ENCODE measurements at places on chromosomes 6 and 20.
A peak's percentile ranks its signal among the peaks of the same experiment; 100 is the strongest.

GRCh38 chr6:90466154-90466940, 120.5 kb downstream of the MAP3K7 start:
- no peak for DNase-seq

DNA sequence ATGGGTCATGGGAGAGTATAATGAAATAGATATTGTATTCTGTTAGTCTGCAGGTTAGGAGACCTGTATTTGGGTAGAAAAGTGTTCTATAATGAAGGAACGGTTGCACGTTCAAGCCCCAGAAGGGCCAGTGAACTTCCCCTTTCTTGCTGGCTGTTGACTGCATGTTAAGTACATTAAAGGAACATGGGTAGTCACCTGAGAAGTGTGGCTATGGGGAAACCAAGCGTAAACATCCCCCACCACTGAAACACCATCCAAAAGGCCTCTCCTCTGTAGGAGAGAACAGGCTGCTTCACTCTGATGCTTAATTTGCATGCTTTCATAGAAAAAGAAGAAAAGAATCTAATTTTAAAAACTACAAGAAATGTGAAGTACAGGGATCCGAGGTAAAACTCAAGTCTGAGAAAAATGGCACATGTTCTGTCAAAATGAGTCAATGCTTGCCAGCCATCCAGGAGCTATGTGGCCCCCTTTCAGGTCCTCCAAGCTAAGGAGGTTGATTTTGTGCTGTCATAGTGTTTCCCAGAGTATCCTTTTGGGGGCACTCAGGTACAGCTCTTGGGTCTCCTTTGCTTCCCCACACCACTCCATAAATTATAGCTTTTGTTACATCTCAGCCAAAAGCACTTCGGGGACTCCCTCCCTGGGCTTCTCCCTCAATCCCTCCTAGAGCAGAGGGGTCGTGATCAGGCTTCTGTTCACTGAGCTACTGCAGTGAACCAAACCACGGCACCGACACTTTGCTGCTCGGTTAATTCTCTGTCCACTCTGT, 283.7 kb upstream of the AGPAT4 start:
- DNase-seq = no peak

DNA sequence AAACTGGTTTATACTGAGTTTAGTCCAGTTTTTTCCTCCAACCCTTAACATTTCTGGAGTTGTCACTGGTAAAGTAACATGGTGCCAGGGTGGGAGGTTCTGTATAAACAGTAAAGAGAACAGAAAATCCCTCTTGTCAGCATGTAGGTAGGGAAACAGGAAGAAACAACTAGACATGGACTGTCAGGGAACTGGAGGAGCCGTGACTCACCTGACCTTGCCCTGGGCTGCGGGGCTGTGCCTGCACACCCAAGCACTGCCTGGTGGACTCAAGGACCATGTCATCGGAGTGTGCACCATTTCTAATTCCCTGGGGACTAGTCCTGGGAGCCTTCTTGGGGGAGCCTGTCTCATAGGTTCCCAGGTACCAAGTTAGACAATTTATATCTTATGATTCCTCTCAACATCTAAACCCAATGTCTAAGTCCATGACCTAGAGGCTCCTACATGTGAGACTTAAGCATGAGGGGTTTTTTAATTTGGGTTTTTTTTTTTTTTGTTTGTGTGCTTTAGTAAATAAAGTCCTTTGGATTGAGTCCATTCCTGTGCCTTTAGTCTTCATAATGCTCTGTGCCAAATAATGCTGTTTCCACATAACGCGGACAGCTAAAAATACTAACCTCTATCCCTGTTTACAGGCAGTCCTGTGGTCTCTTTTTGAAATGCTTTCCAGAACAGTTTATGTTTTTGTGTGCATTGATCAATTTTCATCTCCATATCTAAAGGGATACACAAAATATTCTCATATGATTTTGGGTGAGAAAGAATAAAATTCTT, 136.9 kb upstream of the SUPT3H start:
- DNase-seq = no peak

DNA sequence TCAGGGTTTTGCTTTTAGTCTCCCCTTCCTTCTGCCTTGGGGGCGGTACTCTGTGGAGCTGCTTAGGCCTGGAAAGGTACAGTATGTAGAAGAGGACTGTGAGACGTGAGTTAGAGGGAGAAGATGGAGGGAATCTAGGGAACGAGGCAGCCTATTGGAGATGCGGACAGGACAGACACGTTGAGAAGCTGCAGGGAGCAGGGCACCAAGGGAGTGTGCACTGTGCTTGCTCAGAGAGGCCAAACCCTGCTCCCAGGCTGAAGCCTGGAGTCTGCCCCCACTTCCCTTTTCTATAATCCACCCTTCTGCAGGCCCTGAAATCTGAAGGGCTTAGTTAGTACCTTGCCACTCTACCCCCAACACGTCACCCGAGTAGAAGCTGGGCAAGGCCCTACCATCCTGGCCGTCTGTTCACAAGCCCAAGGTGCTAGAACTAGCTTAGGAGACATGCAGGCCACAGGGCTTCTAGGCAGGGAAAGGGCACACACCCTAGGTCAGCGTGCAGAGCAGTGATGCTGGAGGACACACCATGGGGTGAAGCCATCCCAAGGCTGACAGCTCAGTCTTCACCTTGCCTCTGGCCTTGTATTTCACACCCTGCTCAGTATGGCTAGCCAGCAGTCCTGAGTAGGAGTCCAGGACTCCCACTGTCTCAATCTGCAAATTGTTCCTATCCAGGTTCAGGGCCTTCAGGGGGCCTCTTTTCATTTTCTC, 6.9 kb downstream of the TP53INP2 start:
- no peak for DNase-seq

GRCh38 chr6:69390125-69390524, 406.7 kb downstream of the LMBRD1 start:
- DNase-seq = no peak

DNA sequence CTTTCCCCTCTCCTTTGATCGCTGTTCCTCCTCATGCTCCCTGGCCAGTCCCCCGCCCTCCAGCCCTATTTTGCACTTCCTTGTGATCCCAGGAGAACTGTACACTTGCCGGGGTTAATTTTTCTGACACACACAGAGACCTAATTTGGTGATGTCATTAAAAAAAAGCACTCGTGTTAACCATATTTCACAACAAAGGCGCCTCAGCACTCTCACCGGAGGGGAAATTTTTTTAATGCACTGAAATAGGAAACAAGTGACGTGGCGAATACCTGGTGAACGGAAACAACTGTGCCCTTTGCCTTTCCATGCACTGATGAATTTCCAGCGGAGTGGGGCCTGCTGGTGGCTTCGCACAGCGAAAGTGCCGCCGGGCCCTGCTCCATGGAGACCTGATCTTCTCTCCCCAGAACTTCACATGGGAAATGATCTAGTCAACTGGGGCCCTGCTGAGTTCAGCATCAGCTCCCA, 53.9 kb upstream of the TAGAP start:
- no peak for DNase-seq

DNA sequence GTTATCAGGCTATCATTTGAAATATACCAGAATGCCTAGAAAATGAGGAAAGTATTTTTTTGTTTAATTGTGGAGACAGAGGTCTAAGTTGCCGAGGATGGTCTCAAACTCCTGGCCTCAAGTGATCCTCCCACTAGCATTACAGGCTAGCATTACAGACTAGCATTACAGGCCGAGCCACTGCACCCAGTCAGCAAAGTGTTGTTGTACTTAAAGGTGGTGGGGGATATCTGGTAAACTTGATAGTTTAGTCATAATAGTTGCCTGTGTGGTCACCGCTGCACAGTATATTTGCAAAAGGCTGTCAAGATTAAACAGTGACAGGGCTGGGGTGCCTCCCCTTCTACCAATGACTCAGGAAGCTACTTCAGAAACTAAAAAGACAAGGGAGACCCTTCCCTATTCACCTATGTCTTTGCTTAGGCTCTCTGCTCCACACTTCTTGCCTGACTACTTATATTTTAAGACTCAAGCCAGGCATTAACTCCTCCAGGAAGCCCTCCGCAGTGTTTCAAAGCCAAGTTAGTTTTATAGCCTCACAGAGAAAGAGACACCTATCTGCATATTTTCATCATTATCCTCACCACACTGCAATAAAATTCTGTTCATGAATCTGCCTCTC, 3.1 kb upstream of the AKIRIN2 start:
- DNase-seq = no peak

- DNase-seq = no peak
Measured at GRCh38 chr20:23251779-23252178, 98.8 kb upstream of the NXT1 start.

DNA sequence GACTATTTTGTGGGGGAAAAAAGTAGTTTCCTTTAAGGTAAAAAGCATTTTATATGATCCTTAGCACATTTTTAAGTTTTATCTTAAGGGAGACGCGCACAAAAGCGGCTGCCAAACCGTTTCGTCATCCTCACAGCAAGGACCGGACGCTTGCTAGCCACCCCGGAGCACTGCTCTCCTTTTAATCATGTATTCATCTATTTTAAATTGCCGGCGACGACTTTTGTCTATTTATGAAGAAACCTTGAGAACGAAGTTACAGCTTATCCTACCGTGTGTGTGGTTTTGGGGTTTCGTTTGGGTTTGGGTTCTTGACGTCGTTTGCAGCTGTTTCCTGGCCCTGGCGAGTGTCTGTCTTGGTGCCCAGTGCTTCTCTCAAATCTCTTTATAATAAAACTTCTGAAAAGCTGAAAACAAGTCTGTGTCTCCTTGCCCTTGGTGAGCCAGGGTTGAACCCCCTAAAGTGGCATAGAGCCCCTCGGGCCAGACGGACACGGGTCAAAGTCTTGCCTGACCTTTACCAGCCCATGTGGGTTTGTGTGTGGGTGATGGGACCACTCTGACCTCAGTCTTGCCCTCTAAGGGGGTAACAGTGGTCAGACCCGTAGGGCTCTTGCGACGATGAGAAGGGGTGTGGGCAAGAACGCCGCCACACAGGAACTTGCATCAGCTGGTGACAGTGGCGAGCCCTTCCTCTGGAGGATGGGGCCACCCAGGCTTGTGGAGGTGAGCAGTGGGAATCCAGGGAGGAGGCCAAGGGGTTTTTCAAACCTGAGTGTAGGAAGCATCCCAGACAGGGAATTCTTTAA, 117.6 kb downstream of the JPH2 start:
- DNase-seq = no peak

DNA sequence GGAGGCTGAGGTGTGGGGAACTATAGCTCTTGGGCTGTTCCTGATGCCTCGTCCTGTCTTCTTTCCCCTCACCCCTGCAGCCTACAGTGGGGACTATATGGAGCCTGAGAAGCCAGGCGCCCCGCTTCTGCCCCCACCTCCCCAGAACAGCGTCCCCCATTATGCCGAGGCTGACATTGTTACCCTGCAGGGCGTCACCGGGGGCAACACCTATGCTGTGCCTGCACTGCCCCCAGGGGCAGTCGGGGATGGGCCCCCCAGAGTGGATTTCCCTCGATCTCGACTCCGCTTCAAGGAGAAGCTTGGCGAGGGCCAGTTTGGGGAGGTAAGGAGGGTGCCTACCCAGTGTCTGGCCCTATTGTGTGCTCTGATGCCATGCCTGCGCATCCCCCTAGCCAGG, 11.5 kb upstream of the GTF2H4 start:
- DNase-seq = no peak

- DNase-seq = no peak
Measured at GRCh38 chr6:101231606-101232235, 161.8 kb upstream of the GRIK2 start.

- no peak for DNase-seq
Measured at GRCh38 chr6:156457601-156458000, 319.6 kb upstream of the ARID1B start.

DNA sequence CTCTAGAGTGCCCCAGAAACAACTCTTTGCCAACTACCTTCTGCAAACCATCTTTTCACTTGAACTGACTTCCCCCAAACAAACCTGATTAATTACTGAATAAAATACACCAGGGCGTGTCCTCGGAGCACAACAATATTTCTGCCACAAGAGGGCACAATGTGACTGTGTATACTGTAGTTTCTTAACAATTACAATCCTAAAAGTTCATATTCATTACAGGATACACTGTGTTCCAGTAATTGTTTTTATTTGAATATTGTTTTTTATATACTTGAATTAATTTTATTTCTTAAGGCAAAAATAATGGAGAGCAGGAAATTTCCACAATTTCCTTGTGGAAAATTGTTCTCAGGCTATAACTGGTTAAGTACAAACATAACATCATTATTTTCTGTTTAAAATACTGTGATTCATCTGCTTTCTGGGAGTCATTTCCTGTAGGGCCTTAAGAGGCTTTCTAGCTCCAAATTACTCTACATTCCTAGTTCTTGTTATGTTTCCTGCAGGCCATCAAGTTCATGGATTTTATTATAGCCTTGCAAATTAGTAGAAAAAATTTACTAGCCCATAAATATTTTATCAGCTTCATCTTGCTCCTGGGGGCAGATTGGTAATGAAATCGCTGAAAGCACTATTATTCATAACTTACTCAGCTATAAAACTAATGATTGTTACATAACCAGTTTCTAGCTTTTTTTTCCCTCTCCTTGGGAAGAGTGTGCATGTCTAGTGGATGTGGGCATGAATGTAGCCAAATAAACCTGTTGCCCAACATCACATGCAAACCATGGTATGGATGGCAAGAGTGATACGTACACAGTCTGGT, 51.9 kb upstream of the SLC22A16 start:
- DNase-seq = no peak

- no peak for DNase-seq
Measured at GRCh38 chr6:137698636-137699030, 168.4 kb upstream of the TNFAIP3 start.

DNA sequence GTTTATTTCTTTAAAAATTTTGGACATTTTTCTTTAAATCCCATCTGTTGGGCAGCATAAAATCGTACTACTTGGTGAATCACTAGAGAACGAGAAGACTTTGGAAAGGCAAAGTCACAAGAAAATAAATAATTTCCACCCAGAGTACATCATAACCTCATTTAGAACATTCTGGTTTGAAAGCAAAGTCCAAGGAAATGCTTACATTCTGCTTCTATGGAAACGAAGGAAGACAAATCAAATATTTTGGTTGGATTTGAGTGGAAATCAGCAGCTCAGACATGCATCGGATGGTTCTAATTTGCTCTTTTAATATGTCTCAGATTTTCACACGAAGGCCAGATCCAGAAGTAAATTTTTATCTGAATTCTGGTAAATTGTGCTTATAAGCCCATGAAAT, 60.7 kb upstream of the LTV1 start:
- no peak for DNase-seq

DNA sequence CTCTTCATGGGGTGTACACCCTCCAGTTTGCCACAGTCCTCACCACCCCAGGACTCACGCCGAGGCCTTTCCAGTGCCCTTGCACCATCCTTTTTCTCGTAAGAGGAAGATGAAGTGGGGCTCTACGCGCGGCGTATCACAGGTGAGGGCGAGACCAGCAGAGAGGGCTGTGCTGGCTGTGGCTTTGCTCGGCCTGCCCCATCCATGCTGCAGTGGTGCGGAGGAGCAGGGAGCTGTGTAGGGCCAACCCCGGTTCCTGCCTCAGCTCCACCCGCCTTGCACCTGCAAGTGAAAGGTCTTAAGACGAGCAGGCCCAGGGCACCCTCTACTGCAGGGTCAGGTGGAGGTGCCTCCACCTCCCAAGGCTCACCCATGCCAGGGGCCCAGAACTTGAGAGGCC, 24.1 kb downstream of the RBCK1 start:
- DNase-seq = no peak

GRCh38 chr6:169654598-169655391, 47.0 kb downstream of the WDR27 start:
- peak; percentile 43 for DNase-seq
